Fibroblast of skin of left biceps (primary cell): ENCODE measurements at places on chromosomes 6 and 20.

GRCh38 chr6:14896475-14896874, 349.4 kb upstream of the JARID2 start:
- DNase-seq: no peak

DNA sequence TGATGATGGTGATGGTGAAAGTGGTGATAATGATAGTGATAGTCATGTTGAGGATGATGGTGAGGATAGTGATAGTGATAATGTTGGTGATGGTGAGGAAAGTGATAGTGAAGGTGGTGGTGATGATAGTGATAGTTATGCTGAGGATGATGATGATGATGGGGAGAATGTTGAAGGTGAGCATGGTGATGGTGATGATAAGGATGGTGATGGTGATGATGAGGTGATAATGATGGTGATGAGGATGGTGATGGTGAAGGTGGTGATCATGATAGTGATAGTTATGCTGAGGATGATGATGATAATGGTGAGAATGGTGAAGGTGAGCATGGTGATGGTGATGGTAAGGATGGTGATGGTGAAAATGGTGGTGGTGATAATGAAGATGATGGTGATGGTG, 64.9 kb upstream of the ZNF337 start:
- no peak for DNase-seq

- DNase-seq: no peak
Observed at GRCh38 chr20:41406353-41406752, 39.7 kb upstream of the EMILIN3 start.

GRCh38 chr6:147384029-147384428, 124.5 kb upstream of the SAMD5 start:
- no peak for DNase-seq
